ENCODE measurements at places on chromosomes 7 and 10.

DNA sequence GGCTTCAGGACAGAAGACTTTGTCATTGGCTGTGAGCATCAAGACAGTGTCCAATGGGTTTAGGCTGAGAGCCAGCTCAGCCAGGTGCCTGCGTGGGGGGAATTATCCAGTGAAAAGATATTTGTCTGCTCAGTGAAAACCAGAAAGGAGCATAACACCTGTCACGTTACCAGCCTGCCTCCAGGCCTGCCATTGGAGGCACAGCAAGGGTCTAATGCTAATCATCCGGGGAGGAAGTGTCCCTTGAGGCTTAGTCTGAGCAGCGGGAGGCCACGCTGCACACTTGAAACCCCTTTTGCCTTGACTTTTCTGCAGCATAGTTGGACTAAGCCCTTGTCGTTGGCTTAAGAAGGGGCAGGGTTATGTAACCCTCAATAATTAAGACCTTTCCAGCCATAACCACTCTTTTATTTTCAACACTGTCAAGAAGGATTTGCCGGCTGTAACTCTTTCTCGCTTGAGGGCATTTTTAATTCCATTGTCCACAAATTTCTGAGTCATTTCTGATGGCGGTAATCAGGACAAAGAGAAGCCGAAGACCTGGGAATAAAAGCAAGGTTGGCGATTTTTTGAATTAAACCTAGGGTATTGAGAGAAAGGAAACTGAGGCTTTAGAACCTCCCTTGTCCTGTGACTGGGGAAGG, 639.6 kb upstream of the FOXK1 start:
- no peak for DNase-seq

DNA sequence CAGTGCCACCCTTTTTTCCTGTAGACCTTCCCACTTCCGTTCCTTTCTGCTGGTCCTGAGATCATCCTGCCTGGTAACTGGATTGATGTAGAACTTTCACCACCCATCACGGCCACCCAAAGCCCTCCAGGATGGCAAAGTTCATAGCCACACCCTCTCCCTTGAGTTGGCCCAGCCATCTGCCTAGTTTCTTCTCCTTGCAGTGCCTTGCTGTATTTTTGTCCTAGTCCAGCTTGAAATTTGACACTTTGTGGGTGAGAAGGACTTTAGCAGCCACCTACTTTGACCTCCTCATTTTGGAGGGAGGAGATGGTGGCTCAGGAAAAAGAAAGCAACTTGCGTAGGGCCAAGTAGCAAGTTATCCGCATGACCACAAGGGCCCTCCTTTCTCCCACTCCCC, 140.7 kb downstream of the BUB3 start:
- DNase-seq: no peak

DNA sequence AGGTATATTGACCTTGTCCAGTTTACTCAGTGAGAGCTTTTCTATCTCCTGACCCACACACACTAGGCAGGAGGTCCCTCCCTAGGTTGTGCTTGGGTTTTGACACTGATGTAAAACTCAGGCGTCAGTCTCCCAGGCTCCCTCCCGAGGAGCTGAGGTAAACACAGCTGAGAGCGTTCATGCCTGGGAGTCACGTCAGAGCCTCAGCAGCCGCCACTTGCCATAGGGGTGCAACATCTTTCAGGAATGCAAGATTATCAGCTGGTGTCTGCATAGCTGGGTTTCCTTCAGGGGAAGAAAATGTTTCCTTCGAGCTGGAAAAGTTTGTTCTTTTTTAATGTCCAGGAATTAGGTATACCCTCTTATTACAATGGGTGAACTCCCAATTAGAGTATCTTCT, 70.6 kb downstream of the FGFR2 start:
- DNase-seq: no peak

DNA sequence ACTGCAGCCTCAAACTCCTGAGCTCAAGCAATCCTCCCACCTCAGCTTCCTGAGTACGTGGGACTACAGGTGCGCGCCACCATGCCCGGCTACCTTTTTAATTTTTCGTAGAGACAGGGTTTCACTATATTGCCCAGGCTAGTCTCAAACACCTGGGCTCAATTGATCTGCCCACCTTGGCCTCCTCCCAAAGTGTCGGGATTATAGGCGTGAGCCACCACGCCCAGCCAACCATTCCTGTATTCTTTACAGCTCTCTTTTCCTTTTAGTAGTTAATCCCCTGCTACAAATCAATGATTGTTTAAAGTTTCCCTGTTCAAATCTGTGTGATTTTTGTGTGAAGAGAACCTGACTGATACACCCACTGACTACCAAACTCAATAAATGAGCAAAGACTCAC, 75.4 kb upstream of the SVIL start:
- DNase-seq: no peak

GRCh38 chr10:44860811-44861736, 50.1 kb upstream of the TMEM72 start:
- no peak for DNase-seq

- no peak for DNase-seq
Measured at GRCh38 chr10:68176797-68177196, 55.1 kb downstream of the ATOH7 start.

DNA sequence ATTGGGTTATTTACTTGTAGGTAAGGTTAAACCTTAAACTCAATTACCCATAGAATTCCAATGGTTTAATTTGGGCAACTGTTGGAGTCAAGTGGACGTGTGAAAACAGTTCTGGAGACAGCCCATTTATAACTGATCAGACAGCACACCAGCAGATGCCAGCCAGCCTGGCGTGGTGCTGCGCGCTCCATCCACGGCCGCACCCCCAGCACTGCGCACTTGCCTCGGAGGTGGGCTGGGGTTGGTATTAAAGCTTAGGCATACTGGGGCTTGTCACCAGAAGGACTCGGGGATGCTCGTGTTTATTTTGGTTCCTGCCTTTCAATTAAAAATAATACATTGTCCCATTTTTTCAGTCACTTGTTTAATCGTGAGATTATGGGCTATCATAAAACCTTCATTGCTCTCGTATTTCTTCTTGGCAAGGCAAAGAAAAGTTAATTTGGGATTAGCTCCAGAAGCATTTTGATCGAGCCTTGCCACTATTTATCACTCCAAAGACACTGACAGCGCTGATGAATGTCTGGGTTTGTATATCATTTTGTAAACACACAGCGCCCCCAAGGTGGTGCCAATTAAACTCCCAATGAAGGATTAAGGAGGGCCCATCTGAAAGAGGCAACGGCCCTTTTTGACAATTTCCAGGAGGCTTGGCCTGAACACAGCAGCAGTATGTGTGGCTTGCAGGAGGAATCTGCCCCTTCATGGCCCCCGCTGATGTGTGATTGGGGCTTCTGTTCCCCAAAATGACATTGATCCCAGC, 204.5 kb upstream of the CXCL12 start:
- no peak for DNase-seq

DNA sequence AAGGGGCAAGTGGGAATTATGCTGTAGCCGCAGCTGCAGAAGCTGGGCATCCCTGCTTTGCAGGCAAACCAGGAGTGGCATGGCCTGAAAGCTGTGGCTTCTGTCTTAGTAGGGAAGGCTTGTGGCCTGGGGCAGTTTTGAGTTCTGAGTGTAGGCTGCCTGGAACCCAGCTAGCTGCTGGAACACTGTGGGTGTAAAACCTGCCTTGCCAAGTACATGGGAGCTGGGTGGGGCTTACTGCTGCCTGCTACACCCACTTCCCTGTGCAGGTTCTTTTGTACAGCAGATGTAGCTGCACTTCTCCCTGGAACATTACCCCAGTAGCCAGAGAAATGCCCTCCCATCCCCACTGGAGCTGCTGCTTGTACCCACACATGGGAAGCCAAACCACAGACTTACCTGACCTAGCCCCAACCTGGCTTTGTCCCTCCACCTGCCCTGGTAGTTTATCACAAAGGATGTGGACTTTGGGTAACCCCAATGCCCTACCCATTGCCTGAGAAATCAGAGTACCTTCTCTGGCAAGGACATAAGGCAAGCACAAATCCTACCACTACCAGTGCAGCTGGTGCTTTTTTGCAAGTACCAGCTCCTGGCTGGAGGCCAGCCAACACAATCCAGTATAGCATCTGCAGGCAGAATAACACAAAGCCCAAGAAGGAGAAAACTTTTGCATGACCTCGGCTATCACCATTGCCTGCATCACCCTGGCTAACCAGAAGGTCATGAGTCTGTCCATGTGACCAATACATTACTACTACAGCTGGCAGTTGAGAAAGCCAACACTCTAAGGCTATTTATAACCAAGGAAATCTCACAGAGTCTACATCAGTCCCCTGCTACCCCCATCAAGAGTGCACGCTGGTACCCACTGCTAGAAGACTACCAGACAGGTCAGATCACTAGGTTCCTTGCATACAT, 26.5 kb upstream of the PPP1R3A start:
- DNase-seq: no peak

DNA sequence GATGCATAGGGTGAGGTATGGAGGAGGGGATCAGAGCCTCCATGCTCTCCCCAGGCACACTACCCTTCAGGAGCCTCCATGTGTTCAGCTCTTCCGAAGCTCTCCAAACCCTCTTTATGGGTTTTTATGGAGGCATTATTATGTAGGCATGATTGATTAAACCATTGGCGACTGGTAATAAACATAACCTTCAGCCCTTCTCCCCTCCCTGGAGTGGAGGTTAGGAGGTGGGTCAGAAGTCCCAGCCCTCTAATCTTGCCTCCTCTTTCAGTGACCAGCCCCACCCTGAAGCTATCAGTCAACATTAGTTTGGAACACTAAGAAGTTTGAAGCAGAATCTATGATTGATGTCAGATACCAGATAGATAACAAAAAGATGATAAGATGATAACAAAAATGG, 23.3 kb downstream of the CAPZA2 start:
- DNase-seq: no peak

DNA sequence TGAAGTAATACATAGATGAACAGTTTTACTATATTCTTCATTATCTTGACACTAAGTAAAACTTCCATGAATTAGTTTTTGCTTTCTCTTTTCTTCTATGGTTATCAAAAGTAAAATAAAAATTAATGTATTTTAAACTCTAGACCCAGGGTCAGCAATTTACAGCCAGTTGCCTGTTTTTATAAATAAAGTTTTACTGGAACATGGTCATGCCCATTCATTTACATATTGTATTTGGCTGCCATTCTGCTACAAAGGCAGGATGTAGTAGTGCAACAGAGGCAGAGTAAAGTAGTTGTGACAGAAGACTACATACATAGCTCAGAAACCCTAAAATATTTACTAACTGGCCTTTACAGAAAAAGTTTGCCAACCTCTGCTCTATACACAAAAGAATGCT, 98.8 kb downstream of the CNOT4 start:
- DNase-seq: no peak

GRCh38 chr10:51109801-51110533, 35.7 kb downstream of the PRKG1 start:
- no peak for DNase-seq

GRCh38 chr10:46310851-46311250, 24.1 kb downstream of the ANTXRL start:
- no peak for DNase-seq

DNA sequence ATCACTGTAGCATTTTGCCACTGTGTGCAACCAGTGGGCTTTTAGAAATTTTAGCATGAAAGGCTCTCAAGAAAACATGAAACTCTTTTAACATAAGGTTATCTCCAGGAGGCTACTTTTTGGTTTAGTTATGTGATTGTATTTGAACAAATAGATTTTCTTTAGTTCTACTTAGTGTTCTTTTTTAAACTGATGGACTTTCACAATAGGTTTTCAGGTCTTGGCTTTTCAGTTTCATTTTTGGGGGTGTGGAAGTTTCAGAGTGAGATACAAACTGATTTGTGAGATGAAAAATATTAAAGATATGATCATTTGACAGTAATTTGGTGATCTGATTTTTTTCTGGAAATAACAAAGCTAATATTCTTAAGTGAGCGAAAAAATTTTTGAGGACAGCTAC, 344.1 kb downstream of the PHF14 start:
- DNase-seq: no peak

- DNase-seq: no peak
Measured at GRCh38 chr7:81234896-81235295, 316.0 kb upstream of the SEMA3C start.

- no peak for DNase-seq
Measured at GRCh38 chr10:102626026-102626685, 18.1 kb upstream of the TRIM8 start.

GRCh38 chr10:96370584-96371157, 11.9 kb upstream of the OPALIN start:
- no peak for DNase-seq

GRCh38 chr10:30169342-30169741, 110.0 kb upstream of the JCAD start:
- DNase-seq: no peak

- no peak for DNase-seq
Measured at GRCh38 chr7:21960922-21961321, 15.2 kb upstream of the CDCA7L start.
